Occipital lobe (tissue), 3 donors: ENCODE measurements at places on chromosomes 5 and 9.

DNA sequence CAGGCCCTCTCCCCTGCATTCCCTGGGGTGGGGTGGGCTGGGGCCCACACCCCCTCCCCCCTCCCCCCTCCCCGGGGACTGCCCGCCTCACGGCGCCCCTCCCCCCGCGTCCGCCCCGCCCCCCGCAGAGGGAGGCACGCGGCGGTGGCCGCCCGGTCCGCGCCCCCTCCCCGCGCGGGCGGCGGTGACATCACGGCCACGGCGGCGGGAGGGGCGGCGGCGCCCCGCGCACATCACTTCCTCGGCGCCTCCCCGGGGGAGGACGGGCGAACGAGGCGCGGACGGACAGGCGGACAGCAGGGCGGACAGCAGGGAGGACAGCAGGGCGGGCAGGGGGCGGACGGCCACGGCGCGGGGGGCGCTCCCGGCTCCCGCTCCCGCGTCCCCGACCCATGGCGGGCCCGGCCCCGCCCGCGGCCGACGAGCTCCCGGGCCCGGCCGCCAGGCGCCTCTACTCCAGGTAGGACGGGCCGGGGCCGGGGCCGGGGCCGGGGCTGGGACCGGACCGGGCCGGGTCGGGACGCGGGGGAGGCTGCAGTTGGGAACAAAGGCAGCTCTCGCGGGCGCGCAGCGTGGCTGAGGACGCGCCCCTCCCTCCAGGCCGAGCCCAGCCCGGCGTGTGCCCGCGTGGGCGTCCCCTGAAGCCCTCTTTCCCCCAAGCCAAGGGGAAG lies at the start of gene GPSM1:
TSS of gene GPSM1 (plus strand) at position 236 of the 671 bp plus-strand sequence. CDS start at position 393, 157 bp downstream.
- no peak for DNase-seq

GRCh38 chr5:59732806-59733205 lies 160.7 kb downstream of the PDE4D start:
- DNase-seq = no peak

DNA sequence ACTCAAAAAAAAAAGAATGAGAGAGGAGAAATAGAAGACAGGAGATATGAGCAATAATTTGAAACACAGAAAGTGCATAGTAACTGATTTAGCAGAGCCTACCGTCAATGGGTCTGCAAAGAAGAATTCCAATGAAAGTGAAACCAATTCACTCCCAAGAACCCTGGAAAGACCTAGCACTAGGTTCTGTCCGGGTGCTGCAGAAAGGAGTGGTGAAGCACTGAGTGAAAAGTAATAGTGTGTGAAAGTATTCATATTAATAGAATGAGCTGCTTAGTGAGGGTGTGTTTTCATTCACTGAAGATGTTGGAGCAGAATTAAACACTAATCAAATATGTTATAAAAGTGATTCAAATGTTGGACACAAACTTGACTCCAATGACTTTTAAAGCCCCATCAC lies 51.3 kb upstream of the SLC30A5 start:
- no peak for DNase-seq

DNA sequence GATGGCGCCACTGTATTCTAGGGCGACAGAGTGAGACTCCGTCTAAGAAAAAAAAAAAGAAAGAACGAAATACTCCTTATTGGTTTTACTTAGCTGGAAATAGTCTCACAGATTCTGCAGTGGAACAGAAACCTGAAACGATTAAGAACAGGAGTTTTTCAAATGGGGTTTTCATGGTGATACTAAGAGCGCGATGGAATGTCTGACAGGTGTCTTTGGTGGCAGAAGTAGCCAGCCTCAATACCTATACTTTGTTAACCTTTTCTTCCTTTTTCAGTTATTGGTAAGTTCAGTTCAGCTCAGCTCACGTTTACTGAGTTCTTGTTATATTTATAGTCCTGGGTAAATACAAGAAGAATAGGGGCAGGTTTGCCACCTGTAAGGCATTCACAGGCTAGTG lies 123.9 kb downstream of the FOCAD start:
- DNase-seq = no peak

DNA sequence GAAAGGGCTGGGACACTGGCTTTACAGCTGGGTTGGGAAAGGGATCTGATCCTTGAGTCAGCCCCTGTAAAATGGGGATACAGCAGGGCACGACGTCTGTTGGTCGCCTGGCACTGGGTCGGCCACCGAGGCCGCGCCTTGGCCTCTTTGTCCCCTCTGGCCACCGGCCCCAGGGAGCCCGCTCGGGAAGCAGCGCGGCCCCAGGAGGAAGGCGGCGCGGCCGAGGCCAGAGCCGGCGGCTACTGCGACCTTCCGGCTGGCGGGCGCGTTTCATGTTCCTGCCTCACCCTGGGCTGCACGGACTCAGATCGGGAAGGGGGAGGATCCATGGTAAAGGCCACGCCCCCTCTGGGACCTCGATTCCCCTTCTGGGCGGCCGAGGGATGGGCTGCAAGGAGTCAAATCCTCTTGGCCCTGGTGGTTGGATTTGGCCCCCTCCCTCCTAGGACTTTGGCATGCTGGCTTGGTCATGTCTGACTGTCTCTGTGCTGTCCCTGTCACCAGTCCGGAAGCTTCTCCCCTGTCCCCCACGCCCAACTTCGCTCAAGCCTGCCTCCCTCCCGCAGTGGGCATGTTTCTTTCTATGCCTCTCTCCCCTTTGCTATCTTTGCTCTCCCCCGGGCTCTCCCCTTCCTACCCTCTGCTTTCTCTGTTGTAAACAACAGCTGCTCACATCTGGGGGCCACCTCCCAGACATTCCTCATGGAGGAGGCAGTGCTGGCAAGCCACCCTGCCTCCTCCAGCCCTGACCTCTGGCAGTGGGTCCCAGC lies 25.8 kb downstream of the FPGS start:
- DNase-seq = no peak

GRCh38 chr5:111901296-111901695 lies 144.3 kb upstream of the NREP start:
- no peak for DNase-seq

DNA sequence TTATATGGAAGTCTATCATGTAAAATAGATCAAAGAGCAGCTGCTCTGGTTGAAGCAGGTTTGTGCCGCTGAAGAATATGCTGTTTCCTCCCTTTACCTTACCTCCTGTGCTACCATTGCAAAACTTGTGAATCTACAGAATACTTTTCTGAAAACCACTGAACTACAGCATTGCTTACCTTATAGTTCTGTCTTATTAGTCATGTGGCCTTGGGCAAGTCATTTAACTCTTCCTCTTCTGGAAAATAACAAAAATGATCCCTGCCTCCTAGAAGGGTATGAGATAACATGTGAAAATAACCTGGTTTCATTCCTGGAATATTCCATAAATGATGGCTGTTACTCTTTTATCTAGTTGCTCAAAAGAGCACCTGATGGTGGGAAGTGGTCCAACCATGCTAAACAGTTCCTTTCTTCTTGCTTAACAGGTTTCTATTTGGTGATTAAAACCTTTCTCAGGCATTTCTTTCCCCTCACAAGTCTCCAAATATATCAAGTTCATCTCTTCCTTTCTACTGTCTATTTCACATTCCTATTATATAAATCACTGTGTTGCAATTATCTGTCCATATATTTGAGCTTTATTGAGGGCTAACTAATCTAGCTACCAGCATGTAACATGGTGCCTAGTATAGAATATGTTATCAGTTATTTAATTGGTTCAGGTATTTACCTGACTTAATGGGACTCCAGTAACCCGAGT lies 15.0 kb downstream of the TRIM32 start:
- DNase-seq = no peak

DNA sequence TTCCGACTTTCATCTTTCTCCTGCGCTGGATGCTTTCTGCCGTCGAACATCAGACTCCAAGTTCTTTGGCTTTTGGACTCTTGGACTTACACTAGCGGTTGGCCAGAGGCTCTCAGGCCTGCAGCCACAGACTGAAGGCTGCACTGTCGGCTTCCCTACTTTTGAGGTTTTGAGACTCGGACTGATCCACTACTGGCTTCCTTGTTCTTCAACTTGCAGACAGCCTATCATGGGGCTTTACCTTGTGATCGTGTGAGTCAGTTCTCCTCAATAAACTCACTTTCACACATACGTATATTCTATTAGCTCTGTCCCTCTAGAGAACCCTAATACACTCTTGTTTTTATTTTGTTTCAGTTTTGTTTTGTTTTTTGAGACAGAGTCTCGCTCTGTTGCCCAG lies 10.3 kb downstream of the FKBP15 start:
- DNase-seq = no peak

- DNase-seq = no peak
Observed at GRCh38 chr5:17359451-17360011, 138.5 kb upstream of the TAF11L2 start.

DNA sequence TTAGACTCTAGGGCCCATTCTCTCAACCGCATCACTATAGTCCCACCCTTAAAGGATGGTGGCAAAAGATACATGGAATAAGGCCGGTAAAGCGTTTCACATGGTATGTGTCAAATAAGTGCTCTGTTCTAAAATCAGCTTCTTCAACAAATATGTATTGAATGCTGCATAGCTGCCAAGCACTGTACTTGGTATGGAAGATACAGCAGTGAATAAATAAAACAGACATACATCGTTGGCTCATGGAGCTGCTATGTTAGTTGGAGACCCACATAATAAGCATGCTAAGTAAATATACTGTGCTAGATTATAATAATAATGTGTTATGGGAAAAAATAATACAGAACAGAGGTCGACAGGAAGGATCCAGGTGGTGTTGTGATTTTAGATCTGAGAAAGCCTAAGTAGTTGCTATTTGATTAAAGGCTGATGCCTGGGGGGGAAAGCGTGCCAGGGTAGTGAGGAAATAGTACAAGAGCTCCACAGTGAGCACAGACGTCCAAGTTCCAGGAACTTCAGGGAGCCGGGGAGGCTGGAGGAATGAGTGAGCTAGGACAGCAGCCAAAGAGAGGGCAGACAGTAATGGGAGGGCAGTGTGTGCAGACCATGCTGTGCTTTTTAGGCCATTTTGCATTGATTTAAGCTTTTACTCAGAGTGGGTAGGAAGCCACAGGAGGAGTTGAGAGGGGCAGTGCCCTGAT lies 93.7 kb downstream of the JAKMIP2 start:
- DNase-seq = peak; percentile 8

DNA sequence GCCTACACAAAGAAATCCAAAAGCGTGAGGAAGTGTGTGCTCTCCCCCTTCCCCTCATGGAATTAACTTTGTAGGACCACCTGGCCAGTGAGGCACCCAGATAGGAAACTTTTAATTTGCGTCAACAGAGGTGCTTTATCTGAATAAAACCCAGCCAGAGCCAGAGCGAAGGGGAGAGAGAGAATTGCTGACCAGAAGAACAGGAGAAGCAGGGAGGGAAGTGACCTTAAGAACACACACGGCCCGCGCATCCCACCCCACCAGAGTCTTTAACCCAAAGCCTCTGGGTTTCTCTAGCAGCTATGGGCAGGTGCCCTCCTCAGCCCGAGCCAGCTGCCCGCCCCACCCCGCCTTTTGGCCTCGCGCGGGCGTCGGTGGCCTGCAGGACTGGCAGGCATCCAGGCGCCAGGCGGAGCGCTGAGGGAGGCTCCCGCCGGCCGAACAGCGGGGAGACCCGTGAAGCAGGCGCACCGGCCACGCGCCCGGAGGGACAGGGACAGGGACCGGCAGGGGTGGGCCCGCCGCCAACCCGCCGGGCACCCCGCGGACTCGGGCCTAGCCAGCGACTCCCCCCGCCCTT lies 580 bp downstream of the ERAP1 start:
- peak; percentile 61 for DNase-seq

GRCh38 chr5:1555011-1555807 lies 31.4 kb upstream of the LPCAT1 start:
- no peak for DNase-seq

GRCh38 chr5:35030426-35031100 lies 17.2 kb downstream of the AGXT2 start:
- no peak for DNase-seq

- DNase-seq = no peak
Observed at GRCh38 chr9:95788021-95788420, 87.5 kb upstream of the ERCC6L2 start.

DNA sequence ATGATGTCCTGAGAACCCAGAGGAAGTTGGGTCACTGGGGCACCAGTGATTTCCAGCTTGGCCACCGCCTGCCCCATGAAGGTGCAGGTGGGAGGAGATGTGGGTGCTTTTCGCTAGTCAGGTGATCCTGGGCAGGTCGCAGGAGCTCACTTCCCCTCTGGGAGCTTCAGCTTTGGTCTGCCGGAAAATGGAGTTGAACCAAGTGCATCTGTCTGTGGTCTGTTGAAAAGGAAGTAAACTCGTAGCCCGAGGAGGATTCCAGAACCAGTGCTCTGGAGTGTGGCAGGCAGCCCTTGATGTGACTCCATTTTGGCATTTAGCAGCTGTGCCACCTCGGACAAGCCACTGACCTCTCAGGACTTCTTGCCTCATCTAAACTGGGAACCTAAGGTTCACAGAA lies 81.8 kb upstream of the HRH2 start:
- no peak for DNase-seq

DNA sequence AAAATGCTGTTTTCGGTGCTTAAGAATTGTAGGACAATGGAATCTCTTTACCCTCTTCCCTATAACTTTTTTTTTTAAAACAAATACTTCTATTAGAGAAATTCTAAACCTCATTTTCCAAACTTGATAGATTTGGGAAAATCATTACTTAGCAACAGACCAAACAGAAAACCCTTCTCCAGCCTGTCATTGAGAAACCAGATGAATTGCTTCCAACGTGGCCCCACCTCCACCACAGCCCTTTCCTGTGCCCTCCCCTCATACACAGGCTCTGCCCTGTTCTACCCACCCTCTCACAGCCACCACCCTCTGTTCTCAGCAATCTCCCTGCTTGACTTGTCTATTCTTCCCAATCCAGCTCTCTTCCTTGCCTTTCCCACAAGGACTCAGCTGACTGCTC lies 221.2 kb downstream of the DMRT2 start:
- no peak for DNase-seq

DNA sequence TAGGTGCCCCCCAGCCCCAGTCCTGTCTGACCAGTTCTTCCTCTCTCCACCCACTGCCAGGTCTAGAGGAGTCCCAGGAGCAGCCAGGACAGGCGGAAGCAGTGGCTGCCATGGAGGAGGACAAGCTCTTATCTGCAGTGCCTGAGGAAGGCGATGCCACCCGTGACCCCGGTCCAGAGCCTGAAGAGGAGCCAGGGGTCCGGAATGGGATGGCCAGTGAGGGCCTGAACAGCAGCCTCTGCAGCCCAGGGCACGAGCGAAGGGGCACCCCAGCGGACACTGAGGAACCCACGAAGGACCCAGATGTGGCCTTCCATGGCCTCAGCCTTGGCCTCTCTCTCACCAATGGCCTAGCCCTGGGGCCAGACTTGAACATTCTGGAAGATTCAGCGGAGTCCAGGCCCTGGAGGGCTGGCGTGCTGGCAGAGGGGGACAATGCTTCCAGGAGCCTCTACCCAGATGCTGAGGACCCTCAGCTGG lies 13.8 kb downstream of the PSD2 start:
- no peak for DNase-seq

GRCh38 chr5:67198917-67199316 lies 2.3 kb upstream of the CD180 start:
- no peak for DNase-seq

GRCh38 chr5:173065155-173065554 lies 9.0 kb downstream of the CREBRF start:
- no peak for DNase-seq

- peak; percentile 11 for DNase-seq
Observed at GRCh38 chr5:32837211-32837610, 126.1 kb downstream of the NPR3 start.

- DNase-seq = no peak
Observed at GRCh38 chr9:86641970-86642369, 287.8 kb upstream of the TUT7 start.

GRCh38 chr9:85914108-85914507 lies 26.8 kb upstream of the NAA35 start:
- DNase-seq = no peak
